ENCODE measurements at places on chromosomes 5 and 9.

DNA sequence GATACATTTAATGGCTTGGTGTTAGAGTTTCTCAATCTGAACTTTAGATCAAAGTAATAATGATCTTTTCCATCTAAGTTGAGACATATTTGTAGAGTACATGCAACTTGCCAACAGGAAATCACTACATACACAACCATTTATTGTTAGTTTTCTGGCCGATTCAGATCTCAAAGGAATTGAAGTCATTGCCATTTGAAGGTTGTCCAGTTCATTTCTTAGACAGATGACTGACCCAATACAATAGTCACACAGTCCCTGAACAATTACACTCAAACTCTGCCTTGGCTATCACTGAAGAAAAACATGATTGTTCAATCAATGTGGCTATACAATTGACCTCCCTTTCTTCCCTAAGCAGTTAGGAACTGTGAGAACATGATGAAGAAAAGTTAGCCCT, 753.2 kb upstream of the RIOK2 start:
- DNase-seq = no peak

- DNase-seq = no peak
Measured at GRCh38 chr9:107175816-107176435, 107.2 kb upstream of the RAD23B start.

DNA sequence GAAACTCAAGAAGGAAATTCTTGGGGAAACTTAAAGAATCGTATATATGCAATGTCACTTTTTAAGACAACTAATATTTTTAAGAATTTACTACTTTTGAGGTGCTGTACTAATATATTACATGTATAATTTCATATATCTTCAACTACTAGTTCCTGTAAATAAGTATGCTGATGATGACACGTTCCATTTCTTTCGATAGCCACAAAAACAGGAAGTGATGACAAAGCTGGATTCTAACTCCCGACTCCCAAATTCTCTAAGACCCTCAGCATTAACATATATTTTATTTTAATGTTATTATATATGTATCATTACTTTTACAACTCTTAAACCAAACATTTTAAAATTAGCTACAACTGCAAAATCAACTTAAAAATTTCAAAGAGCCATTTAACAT, 74.8 kb downstream of the STK32A start:
- no peak for DNase-seq

- DNase-seq = no peak
Measured at GRCh38 chr9:17330097-17330496, 195.3 kb downstream of the CNTLN start.

GRCh38 chr5:173774271-173774761, 113.8 kb upstream of the CPEB4 start:
- no peak for DNase-seq

- DNase-seq = no peak
Measured at GRCh38 chr5:164345853-164346252, 840.4 kb downstream of the MAT2B start.

DNA sequence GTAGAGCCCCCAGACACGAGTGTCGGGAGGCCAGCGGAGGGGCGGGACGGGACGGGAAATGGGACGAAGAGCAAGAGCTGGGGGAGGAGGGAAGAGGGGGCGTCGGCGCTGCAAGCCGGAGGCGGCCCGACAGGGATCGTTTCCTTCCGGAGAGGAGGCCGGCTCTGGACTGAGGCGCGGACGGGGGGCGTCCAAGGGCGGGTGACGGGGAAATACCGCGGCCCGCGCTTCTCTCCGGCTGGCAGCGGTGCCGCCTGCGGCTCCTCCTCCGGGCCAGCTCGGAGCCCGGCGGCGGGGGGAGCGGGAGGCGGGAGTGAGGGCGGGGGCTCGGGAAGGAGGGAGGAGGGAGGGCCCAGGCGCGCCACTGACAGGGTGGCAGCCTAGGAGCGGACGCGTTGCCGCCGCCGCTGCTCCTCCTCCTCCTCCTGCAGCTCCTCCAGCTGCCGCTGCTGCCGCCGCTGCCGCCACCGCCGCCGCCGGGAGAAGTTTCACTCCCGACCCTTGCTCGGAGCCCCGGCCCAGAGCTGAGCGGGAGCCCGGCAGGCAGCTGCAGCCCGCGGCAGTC, at the start of gene CHSY3:
TSS of gene CHSY3 (plus strand) at position 364 of the 565 bp plus-strand sequence.
- peak; percentile 86 for DNase-seq

GRCh38 chr5:60888359-60889061, 44.4 kb upstream of the ELOVL7 start:
- DNase-seq = no peak

- DNase-seq = no peak
Measured at GRCh38 chr5:50791813-50792212, 125.4 kb downstream of the PARP8 start.

DNA sequence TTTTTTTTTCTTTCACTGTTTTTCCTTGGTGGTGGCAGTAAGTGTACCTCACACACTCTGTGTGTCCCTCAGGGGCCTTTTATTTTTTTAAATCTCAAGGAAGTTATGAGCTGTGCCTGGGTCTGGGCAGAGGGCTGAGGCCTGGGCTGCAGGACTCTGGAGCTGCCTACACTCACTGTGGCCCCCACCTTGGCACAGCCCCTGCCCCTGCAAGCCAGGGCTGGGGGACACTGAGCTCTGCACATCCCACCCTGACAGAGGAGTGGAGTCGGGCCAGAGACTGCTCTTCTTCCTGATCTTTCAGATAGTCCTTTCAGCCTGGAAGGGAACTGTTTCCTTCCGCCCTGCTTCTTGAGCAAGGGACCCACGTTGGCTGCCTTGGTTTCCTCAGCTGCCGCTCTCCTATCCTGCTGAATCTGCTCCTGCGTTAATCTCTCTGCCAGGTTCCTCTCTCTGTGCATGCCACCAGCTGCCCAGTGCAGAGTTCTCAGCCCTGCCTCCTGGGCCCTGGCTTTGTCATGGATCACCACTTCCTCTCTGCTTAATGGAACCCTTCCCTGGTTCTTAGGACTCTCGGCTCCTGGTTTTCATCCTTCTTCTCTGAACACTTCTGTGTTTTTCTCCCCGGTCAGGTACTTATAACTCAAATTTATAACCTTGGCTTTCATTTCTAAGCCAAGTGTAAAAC, 502.3 kb downstream of the DIRAS2 start:
- no peak for DNase-seq
